Pons (tissue), 1 donor: ENCODE measurements at places on chromosomes 7 and 10.

DNA sequence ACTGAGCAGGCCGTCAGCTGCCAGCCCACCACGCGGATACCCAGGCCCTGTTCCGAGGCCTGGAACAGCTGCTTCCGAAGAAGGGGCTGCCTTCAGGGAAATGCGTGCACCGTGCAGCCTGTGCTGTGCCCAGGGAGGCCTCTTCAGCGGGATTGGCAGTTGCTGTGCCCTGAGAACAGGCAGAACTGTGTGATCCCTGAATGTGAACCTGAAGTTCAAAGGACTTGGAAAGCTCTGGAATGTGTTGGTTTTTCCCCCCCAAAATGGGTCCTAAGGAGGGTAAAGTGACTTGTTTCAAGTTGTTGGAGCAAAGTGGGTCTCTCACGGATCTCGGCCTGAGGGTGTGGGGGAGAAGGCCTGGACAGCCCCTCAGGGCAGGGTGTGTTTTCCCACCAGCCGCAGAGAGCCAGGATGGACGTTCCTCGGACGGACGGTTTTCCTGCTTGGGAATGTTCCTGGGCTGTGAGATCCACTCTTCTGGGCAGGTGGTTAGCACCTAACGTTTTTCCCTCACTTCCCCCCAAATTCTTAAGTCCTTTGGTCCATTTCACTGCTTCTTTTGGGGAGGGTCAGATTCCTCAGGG lies 2.1 kb downstream of the SPRN start:
- DNase-seq: no peak

DNA sequence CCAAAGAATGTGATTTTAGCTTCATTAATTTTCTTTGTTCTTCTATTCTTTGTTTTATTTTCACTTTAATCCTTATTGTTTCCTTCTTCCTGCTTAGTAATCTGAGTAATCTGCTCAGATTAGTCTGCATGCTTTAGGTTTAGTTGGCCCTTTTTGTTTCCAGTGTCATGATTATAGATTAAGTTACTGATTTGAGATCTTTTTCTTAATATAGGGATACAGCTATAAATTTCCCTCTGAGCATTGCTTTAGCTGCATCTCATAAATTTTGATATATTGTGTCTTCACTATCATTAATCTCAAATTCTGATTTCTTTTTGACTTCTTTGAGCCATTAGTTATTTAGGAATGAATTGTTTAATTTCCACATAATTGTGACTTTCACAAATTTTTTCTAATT lies 6.2 kb downstream of the NET1 start:
- no peak for DNase-seq

GRCh38 chr7:17010637-17011300 lies 129.0 kb upstream of the AGR3 start:
- DNase-seq: no peak

GRCh38 chr7:22433710-22434460 lies 66.1 kb downstream of the STEAP1B start:
- DNase-seq: no peak

DNA sequence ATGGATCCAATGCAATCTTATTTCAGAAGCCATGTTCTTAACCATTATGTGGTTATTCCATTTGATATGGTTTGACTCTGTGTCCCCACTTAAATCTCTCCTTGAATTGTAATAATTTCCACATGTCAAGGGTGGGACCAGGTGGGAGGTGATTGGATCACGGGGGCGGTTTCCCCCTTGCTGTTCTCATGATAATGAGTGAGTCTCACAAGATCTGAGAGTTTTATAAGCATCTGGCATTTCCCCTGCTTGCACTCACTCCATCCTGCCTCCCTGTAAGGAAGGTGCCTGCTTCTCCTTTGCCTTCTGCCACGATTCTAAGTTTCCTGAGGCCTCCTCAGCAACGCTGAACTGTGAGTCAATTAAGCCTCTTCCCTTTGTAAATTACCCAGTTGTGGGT lies 32.0 kb upstream of the TSPAN13 start:
- DNase-seq: no peak

DNA sequence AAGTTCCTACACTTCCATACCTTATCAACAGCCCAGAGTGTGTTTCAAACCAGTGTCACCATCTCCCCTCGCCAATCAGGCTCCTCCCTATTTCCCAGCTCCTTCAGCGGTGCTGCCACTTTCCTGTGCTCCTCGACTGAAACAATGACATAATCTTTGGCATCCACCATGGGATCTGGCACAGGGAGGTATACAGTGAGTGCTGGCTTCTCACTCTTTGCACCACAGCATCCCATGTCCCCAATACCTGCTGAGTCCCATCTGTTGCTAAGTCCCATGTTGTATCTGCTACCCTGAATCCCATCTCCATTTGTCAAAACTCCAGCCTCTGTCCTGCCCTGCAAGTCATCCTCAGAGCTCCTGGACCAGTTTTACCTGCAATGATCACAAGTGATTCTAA lies 15.4 kb downstream of the PAXIP1 start:
- no peak for DNase-seq

DNA sequence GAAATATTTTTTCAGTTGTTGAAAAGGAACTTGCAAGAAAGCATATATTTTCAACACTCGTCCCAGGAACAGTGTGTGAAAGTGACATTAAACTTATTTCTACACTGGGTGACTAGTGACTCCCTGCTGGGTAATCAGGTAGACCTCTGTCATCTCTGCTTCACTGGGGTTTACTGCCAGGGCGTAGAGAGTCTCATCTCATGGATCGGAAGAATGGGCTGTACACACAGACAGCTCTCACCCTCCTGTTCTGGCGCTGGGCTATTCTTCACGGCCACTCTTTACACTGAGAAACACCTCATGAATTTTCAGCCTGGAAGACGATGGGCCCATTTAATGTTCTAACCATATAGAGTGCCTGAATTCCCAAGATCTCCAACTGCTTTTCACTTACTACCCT lies 36.4 kb downstream of the NRP1 start:
- no peak for DNase-seq

DNA sequence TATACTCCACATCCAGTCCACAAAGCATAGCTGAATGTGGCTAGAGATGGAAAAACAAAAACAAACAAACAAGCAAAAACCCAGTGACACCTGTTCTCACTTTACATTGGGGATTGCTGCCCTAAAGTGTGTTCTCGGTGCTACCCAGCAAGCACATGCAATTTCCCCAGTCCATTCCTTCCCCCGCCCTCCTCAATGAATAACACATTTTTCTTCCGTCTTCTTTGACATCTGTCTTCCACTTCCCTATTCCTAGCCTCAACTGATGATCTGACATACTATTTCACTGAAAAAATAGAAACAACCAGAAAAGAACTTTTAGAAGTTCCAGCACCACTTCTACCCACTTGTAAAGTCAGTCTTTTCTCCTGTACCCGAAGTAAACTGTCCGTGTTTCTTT lies 147.1 kb downstream of the MALRD1 start:
- DNase-seq: no peak

DNA sequence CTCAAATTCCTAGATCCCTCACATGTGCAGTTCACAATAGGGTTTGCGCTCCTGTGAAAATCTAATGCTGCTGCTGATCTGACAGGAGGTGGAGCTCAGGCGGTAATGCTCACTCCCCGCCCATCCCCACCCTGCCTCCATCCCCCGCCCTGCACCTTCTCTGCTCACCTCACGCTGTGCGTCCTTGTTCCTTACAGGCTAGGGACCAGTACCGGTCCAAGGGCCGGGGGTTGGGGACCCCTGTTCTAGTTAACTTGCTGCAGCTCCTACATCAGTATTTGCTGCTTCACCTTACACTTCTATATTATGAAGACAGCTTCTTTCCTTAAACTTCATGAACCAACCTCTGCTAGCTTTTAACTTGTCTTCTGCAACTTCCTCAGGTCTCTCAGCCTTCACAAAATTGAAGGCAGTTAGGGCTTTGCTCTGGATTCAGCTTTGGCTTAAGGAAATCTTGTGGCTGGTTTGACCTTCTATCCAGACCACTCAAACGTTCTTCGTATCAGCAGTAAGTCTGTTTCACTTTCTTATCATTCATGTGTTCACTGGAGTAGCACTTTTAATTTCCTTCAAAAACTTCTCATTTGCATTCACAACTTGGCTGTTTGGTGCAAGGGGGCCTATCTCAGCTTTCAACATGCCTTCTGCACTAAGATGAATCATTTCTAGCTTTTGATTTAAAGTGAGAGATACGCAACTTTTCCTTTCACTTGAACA lies 1.7 kb upstream of the TNKS2 start:
- DNase-seq: peak; percentile 32

DNA sequence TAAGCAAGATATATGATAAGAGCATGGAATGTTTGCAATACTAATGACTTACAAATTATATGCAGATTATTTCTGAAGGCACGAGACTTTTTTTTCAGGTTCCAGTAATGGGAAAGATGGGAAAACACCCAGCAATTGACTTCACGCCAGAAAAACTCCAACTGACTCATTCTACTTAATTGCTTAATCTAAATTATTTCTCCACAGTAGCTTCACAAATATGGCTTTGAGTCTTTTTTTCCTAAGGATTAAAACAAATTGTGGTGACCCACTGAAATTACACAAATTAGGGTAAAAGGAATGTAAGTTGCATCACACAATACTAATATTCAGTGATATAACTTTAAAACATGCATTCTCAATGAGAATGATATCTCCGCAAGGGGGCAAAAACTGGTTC lies 138.7 kb downstream of the GNAI1 start:
- no peak for DNase-seq

- no peak for DNase-seq
Observed at GRCh38 chr7:49644396-49645166, 128.9 kb upstream of the VWC2 start.
